ENCODE measurements at places on chromosomes 11 and 22.

DNA sequence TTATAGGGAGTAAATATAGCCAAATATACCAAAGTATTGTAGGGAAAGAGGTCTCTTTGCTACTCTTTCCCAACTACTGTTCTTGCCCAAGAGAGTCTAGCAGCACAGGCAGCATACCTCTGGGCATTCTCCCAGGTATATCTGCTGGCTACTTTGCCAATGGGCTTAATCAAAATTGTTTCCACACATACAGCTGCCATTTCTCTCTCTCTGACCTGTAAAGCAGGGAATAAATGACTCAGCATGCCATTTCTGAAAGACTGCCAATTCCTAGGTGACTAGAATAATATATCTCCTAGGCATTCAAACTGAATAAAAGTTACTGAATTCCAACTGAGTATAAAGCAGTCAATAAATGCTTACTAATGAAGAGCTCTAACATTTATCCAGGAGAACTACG, 44.6 kb downstream of the RDX start:
- DNase-seq: no peak

DNA sequence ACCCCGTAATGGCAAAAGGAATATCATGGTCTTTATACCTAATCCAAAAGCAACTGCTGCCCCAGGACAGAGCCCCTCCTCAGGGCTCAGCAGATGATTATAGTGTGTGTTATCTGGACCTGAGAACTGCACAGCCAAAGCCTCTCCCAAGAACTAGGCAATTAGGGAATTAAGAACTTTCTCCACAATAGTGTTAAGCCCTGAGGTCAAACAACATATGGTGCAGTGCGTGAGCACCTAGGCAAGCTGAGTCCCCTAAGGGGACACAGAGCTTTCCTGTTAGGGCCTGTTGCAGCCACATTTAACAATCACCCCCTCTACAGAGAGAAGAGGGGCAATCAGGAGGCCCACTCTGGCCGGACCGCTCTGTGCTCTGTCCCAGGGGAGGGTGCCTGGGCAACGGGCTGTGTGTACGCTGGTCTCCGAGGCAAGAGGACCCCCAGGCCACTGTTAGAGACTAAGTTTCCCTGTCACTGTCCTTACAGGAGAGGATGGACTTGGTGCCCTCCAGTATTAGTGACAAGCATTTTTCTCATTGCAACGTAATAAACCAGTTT, 1.4 kb upstream of the KCNJ5 start:
- DNase-seq: no peak

DNA sequence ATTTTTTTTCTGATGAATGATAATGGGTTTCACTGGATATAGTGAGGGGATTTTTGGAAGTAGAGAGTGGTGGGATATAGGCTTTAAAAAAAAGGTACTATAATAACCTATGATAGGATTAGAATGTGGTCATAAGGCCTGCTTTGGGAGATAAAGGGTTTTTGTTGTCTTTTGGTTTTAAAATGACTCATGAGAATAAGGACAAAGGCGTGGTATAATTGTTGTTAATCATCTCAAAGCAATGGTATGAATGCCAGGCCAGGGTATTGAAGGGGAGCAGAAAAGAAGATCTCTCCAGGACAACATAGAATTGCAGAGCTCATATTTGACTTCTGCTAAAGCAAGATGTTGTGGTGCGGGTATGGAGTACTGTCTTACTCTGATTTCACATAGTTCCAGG, 579.4 kb downstream of the JRKL start:
- no peak for DNase-seq

DNA sequence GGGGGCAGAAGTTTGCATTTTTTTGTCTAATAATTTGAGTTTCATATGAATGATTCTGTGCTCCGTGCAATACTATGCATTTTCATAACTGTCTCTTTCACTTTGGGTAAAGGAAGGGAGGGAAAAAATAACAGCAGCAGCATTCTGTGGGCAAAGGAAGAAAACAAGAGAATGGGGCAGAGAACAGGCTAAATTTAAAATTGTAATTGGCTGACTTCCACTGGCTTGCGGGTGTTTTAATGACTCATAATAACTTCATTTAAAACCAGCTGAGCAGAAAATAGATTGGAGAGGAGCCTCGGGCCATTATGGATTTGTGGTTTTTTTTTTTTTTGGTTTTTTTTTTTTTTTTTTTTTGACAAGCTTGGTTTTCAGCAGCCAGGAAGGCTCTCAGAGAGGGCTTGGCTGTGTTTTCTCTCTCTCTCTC, 107.4 kb downstream of the ZBTB16 start:
- DNase-seq: no peak

GRCh38 chr22:36461665-36462649, 19.5 kb downstream of the TXN2 start:
- DNase-seq: no peak

DNA sequence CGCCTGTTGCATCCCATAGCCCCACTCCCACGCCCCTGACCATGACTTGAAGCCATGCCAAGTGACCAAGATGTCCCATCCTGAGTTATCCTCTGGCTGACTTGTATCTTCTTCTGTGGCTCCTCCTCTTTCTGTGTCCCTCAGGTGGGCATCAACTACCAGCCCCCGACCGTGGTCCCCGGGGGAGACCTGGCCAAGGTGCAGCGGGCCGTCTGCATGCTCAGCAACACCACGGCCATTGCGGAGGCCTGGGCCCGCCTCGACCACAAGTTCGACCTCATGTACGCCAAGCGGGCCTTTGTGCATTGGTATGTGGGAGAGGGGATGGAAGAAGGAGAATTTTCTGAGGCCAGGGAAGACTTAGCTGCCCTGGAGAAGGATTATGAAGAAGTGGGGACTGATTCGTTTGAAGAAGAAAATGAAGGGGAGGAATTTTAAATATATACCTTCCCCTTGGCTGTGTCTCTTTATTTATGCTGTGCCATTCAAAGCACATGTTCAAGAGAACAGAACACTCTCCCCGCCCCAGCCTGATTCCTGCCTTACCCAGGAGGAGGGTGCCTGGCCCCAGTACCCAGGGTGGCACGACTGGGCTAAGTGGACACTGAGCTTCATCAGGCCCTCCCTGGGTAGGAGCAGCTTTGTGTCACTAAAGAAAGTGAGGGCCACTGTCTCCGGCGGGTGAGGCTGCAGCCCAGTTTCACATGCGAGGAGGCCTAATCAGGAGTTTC, 19.1 kb upstream of the USP18 start:
- no peak for DNase-seq

DNA sequence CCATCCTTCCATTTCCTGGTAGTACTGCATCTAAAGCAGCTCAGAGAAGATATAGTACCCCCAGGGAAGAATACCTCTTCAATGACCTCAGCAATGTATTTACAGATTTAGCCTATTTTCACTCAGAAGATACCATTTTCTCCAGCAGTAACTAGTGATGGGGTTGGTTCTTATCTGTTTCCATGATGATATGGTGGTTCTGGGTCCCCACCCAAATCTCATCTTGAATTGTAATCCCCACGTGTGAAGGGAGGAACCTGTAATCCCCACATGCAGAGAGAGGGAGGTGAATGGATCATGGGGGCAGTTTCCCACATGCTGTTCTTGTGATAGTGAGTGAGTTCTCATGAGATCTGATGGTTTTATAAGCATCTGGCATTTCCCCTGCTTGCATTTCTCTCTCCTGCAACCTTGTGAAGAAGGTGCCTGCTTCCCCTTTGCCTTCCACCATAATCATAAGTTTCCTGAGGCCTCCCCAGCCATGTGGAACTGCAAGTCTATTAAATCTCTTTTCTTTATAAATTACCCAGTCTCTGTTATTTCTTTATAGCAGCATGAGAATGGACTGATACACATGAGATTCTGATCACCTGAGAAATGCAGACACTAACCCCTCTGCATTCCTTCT, 139.2 kb downstream of the CCDC81 start:
- DNase-seq: no peak

GRCh38 chr11:33825854-33826560, 51.7 kb upstream of the FBXO3 start:
- DNase-seq: no peak

- peak; percentile 32 for DNase-seq
These were observed 66.5 kb downstream of the BMAL1 start for GRCh38 chr11:13343931-13344717.

DNA sequence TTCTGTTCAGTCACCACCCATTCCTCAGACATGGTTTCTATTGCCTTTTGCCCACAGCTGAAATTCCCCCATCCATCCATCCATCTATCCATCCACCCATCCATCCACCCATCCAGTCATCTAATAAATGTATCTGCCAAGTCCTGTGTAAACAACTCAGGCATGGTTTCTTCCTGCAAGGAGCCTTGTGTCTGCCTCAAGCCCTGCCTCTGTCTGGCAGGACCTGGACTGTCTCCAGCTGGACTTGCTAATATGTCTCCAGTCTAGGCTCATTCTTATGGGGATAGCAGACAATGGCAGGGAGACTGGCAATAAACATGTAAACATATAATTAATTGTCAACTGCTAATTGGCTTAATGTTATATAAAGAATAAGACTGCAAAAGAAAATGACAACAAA, 64.7 kb upstream of the AMPD3 start:
- no peak for DNase-seq

DNA sequence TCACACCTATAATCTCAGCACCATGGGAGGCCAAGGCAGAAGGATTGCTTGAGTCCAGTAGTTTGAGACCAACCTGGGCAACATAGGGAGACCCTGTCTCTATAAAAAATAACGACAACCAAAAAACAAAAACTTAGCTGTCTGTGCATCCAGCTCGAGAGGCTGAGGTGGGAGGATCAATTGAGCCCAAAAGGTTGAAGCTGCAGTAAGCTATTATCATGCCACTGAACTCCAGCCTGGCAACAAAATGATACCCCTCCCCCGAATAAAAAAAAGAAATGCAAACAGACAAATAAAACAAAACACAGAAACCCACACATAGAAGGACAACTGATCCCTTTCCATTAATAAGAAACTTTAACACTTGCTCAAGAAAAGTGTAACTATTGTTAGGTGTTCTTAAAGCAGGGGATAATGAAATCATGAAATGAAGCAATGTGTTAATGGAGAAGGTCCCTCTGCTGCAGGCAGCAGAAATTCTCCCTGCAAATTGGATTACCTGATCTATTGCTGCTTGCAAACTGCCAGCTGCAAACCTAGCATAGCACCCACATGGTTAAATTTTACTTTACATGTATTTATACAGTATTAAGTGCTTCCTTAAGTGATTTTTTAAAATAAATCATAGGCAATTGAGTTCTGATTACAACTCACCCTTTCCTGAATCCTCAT, 226.3 kb downstream of the SBF2 start:
- no peak for DNase-seq

GRCh38 chr11:68206211-68206610, 6.9 kb downstream of the KMT5B start:
- no peak for DNase-seq

DNA sequence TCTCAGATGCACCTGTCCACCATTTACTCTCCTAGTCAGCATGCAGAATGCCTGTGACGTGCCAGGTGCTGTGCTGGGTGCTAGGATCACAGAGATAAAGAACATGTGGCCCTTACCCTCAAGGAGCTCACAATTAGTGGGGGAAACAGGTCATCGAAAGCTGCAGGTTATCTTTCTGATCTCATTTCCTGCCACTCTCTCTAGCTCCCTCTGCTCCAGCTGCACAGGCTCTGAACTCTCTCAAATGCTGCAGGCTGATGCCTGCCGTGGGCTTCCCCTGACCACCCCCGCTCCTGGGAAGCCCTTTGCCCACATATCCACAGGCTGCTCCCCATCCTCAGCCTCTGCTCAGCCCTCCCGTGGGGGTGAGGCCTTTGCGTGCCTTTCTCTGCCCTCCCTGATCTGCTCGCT, 29.6 kb downstream of the SHANK3 start:
- no peak for DNase-seq

- DNase-seq: no peak
These were observed 7.8 kb downstream of the MRGPRX3 start for GRCh38 chr11:18140145-18140544.

DNA sequence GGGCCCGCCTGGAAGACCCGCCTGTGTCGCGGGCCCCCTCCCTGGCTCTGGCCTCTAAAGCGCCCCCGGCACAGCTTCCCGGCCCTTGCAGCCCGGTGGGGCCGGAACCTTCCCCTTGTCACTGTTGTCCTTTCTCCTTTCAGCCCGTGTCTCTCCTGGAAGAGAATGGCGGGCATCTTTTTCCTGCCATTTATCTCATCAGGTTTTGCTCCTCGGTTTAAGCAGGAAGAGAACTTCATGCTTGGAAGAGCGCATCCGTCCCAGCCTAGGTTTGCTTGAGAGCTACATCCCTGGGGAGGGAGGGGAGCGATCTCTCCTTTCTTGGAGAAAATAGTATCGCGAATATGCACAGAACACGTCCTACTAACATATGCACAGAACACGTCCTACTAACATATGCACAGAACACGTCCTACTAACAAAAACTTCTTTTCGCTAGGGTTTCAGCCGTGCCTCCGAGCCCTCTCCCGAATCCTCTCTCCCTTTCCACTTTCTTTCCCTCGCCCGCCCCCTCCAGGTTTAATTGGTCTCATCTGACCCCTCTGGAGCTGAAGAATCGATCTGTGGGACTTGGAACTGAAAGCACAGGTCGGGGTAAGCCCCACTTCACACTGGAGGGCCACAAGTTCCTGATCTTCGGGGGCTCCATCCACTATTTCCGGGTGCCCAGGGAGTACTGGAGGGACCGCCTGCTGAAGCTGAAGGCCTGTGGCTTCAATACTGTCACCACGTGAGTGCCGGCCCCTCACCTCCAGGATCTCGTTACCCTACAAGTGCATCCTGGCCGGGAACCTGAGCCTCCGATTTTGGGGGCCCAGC, 1.2 kb downstream of the GLB1L3 start:
- no peak for DNase-seq

All from stimulated activated CD8-positive, alpha-beta memory T cell treated with anti-CD3 and anti-CD28 coated beads, Interleukin-4, amount 100 ng/mL, for 1 hour (primary cell).